ENCODE measurements at places on chromosomes 6 and 20.

GRCh38 chr6:22747571-22747970 is 178.2 kb downstream of the HDGFL1 start:
- no peak for DNase-seq

DNA sequence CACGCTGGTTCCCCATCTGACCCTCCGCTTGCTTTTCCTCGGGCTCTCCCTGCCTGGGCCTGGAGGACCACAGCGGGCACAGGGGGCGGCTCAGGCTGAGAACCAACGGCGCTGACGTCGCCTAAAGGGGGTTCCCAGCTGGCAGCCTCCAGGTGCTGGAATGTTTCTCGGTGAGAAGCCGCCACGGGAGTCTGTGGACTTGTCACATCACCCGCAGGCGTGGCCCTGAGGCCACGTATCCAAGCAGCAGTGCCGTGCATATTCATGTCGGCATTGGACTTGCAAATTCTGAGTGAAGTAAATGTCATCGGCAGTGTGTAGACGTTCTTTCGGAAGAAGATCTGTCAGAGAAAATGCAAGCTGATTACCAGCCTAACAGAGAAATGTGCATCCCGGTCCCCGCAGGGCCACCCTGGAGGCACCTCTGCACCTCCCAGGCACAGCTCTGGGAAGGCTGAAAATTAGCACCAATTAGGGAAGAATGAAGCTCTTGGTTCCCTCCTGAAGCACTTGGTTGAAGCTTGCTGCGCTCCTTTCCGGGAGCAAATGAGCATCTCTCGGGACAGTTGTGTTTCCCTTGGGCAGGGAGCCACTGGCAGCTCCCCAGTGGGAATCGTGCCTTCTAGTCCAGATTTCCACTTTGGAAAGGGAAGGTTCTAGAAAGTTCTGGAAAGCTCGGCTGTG is 24.3 kb downstream of the NTSR1 start:
- no peak for DNase-seq

DNA sequence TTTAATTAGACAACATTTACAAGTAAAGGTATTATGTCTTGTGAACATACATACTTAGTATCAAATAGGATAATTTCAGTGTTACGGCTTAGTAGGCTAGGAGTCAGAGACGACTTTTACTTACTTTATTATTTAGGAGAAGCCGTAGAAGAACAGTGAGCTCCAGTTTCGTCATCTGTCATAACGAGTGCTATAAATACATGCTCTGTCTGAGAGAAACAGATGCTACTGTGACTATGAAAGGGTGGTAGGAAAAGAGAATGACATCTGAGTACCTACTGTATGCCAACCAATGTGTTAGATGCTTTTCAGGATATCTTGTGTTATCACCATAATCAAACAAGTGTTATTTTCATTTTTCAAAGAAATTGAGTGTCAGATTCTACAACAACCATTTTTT is 119.0 kb downstream of the EYA4 start:
- DNase-seq = no peak

DNA sequence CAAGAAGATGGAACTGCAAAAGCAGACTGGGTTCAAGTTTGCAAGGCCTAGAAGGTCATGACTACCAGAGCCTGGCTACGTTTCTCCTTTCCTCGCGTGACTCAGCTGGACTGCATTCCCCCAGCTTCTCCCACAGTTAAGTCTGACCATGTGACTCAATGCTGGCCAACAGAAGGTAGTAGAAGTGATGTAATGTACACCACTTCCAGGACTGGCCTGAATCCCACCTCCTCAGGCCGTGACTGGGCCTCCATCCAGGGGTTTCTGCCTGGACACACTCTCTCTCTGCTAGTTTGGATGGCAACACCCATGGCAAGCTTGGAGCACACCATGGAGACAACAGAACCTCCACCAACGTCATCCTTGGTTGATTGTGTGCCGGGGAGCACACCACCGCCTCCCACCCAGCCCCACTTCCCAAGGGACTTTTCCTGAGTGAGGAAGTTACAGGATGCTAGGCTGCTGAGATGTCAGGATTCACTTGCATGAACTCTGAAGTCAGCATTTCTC is 112.0 kb upstream of the CDYL start:
- no peak for DNase-seq

GRCh38 chr6:166849749-166850183 is 106.6 kb downstream of the RNASET2 start:
- no peak for DNase-seq

DNA sequence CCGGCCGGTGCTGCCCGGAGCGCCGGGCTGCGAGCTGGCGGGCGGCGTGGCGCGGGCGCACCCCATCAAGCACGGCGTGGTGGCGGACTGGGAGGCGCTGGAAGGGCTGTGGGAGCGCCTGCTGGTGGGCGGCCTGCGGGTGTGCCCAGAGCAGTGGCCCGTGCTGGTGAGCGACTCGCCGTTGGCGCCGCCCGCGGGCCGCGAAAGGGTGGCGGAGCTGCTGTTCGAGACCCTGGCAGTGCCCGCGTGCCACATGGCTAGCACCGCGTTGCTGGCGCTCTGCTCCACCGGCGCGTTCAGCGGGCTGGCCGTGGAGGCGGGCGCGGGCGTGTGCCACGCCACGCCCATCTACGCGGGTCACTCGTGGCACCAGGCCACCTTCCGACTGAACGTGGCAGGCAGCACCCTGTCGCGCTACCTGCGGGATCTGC is 517 bp downstream of the ACTL10 start:
- DNase-seq = no peak

DNA sequence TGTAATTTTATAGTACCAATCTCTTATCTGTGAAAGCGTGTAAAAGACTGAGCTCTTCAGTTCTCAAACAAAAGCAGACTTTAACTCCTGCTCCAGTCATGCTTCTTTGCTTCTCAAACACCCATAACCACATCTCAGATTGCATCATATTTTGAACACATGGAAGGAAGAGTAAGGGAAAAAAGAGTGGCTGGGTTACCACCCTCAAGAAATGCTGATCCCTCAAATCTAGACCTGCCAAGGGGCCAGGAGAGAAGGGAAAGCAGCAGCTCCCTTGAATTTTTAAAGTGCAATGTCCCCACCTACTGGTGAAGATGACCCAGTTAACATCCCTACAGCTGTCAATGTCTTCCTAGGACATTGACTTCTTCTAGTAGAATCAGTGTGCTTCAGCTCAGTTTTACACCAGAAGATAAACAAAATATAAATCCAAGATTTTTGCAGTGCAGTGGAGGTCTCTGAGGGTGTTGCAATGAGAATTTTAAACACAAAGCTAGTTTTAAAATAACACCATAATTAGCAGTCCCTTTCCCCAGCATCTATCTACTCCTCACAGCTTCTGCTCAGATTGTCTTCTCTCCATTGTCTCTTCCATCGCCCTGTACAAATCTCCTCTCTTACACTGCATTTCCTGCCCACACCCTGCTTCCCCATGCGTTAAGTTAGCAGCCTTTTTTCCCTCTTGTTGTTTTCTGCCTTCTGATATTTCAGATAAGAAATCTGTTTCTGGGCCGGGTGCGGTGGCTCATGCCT is 22.6 kb upstream of the HLA-DQB2 start:
- peak; percentile 30 for DNase-seq

- DNase-seq = no peak
These were observed 176.3 kb downstream of the KCNQ5 start for GRCh38 chr6:72798196-72798595.

DNA sequence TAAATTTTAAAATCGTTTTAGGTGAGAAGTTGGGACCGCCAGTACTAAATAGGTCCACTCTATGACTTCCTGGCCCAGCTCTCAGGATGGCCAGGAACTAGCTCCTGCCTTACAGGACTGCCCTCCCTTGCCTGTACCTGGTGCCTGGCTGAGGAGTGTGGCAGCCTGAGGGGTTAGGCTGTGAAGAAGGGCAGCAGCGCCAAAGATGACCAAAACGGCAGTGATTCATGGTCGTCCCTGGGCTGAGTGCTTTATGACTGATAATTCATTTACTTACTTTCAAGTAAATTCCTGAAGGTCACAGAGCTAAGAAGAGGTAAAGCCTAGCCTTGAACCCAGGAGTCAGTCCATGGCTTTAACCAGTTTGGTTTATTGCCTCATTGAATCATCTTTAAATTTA is 22.1 kb downstream of the STK35 start:
- no peak for DNase-seq

DNA sequence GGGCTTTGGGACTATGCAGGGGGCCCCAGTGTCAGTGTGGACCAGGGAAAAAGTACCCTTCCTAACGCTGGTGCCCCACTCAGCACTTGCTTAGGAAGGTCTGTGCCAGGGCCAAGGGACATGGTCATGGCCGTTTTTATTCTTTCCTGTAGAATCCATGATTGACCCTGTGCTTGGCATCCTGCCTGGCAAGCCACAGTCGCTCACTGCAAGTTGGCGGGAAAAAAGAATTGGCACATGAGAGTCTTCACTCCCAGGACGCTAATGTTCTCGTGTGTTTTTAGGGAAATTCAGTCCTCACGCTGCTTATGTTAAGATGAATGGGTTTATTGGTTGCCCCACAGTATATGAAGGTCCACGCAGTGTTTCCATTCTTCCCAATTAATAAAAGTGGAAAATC is 253.4 kb downstream of the CDH4 start:
- no peak for DNase-seq

GRCh38 chr6:40326714-40327421 is 260.3 kb downstream of the LRFN2 start:
- DNase-seq = no peak

DNA sequence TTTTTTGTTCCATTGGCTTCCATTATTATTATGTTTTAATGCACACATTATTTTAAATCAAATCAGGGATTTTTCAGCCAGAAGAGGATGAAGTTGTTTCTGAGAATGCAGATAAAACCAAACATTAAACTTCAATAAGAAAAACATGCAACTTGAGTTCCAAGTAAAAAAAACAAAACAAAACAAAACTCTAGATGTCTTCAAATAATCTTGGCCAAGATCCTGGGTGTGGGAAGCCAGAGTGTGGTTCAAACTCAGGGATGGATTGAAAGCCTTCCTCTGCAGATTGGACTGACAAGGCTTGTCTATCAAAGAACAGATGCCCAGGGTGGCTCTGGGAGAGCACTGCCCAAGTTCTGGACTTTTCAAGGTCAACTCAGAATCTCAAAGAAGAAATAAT is 134.1 kb downstream of the LCA5 start:
- DNase-seq = no peak

DNA sequence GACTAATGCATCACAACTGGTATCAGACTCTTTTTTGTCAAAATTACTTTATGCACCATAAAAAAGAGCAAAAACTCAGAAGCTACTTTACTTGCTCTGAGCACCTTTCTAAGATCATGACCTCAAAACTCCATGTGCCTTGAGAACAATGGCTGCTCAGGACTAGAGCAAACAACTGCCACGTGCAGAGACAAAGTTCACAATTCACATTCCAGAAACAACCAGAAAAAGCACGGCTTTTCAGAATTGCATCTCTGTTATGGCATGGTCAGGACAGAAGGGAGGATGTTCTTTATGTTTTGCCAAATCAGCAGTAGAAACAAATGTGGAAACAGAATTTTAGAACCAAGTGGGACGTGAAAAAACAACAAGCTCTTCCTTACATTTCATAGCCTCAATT is 70.5 kb downstream of the CNKSR3 start:
- DNase-seq = no peak

GRCh38 chr6:133969285-133969920 is 16.4 kb downstream of the TBPL1 start:
- no peak for DNase-seq

DNA sequence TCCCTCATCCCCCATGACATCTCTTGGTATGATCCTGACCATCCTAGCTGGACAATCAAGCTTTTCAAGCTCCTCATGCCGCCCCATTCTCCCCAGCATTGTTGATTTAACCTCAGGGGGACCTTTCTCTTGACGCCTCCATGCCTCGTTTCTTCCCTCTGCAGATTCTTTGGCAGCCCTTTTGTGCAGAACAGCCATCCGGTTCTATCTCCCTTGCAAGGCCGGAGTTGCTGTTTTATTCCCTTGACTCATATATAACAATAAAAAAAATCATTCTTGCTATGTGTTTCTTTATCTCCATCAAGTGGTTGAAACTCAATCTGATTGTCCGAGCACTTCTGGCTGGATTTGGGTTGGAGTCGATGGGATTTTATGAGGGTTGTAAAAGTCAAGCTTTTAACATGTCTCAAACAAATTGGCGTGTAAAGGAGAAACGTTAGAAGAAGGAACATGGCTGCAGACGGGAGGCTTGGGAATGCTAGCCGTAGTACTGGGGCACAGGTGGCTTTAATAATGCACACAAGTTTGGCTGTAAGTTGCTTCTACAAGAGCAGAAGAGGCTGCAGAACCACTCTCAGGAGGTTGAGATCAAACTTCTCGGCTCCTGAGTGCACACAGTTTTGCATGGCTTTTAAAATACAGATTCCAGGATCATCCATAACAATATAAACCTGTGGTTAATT is 3.9 kb upstream of the SULF2 start:
- DNase-seq = no peak

DNA sequence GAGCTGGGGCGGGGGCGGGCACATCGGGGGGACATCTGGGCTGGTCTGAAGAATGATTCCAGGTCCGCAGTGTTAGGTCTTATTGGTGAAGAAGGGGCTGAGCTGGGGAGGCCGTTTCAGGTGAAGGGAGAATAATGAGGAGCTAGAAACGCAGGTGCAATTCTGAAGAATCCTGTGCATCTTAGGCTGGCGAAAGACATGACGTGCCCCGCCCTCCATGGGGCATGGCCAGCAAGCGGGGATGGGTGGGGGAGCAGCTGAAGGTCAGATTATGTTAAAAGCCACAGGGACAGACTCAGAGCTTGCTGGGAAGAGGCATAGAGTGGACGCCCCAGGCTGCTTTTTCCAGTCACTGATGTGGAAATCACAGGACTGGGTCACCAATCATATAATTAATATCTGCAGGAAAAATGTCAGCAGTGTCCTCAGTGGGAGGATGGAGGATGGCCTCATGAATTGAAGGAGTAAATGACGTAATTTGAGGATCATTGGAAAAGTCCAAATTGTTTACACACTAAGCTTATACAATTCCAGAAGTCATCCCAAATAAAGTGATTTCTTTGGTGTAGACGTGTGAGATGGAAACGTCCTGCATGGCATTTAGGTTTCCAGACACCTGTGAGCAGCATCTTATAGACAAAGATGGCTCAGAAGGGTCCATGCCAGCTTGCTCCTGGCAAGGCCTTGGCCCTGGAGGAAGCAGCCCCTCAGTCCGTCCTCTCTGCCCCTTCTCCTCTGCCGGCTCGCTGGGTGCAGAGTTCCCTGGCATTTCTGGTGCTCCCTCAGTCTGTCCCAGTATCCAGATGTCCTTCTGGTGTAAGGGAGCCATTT is 109.6 kb upstream of the FRMD1 start:
- no peak for DNase-seq

GRCh38 chr20:55348223-55348622 is 657.1 kb downstream of the CBLN4 start:
- no peak for DNase-seq

Data from GM19239 (cell line).